Kasumi-1 (cell line): ENCODE measurements at places on chromosomes 4 and X.

DNA sequence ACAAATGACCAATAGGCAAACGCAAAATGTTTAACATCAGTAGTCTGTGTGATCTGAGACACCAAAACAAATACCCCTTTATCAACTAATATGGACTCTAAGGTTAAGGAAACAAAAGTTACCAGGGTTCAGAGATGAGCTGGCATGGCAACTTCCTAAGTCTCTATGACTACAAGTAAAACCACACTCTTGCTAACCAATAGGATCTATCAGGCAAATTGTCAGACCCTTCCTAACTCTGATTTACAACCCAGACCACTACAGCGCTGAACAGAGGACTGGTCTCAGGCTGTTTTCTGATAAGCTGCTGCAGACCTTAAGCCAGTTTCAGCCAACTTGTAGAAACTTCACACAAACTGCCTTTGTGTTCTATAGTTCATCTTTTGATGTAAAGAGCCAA is 608.0 kb downstream of the TLL1 start:
- no peak for DNase-seq

DNA sequence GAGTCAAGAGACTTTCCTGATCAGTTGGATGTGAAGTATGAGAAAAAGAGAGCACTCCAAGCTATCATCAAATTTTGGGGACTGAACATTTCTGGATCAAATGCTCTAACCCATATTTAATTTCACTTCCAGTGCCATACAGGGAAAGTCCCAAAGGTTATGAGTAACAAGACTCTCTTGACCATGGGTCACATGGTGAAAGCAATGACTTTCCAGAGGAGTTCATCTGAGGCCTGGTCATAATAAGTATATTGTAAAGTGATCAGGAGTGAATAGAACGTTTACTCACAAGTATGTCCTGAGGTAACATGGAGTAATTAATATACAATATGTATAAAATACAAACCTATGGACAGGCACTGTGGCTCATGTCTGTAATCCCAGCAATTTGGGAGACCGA is 40.7 kb upstream of the ARMCX5 start:
- DNase-seq, result no peak

- DNase-seq, result no peak
These were observed 749.1 kb upstream of the GRIA3 start for GRCh38 chrX:122434942-122435341.

DNA sequence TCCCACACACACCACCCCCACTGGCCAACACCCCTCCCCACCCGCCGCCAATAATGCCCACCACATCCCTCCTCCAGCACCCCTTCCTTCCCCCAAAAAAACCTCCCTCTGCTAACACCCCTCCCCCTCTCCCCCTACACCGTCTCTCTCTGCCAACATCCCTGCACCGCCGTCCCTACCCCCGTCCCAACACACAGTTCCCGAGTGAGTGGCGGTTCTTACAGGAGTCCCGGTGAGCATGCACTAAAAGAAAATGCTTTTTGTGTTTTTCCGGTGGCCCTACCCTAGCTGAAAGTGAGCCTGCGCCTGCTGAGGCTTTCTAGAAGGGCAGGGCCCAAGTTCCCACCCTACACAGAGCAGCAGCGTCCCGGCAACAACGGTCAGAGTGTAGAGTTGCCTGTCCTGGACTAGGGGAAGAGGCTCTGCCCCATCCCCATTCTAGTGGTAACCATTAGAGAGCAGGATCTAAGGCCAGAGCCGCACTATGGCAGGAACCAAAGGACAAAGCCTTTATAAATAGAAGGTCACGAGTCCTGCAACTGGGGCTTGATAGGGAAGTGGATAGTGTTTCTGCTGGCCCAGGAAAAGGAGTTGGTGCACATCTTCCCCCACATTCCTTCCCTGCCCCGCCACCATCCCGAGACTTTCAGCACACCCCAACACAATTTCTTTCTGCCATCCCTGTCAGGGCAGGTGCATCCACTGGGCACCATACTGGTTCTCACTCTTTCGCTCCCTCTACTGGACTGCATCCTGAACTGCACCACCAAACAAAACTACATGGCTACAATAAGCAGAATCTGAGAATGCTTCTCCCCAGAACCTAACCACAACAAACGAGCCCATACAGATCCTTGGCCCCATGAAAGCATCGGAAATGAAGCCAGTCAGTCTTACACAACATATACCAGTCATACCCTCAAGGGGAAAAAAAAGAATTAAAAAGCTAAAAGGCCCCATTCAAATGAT is 78.1 kb upstream of the PAGE3 start:
- DNase-seq, result peak; percentile 14

DNA sequence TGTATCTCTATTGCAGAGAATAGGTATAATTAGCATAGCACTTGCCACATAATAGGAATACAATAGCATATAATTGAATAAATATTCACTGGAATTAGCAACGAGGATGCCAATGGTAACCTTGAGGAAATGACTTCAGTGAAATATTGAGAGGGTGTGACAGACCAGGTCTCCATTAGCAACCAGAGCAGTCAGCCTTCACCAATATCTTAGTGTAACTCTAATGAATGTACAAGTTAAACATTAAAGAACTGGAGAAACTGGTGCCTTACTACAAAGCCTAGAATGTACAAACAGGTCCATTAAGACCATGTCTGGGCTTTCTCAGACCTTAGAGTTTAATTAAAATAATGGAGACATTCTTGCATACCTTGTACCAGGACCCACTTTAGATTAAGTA is 143.0 kb downstream of the MAGEB17 start:
- DNase-seq, result no peak

DNA sequence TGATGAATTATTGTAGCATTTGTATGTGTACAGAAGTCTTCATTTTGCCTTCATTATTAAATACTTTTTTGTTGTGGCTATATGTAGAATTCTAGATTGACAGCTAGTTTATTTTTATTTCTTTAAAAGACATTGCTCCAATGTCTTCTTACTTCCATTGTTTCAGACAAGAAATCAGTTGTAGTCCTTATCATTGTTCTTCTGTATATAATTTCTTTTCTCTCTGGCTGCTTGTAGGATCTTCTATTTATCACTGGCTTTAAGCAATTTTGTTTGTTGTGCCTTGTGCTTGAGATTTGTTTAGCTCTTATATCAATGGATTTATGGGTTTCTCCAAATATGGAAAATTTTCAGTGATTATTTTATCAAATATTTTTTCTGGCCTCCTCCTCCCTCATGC is 13.5 kb upstream of the GATB start:
- no peak for DNase-seq

- no peak for DNase-seq
These were observed 1517.6 kb downstream of the STIM2 start for GRCh38 chr4:28378109-28378830.

GRCh38 chr4:181061787-181062186 is 1181.4 kb upstream of the TENM3 start:
- no peak for DNase-seq

GRCh38 chrX:19212037-19212436 is 89.8 kb upstream of the ADGRG2 start:
- DNase-seq, result no peak

DNA sequence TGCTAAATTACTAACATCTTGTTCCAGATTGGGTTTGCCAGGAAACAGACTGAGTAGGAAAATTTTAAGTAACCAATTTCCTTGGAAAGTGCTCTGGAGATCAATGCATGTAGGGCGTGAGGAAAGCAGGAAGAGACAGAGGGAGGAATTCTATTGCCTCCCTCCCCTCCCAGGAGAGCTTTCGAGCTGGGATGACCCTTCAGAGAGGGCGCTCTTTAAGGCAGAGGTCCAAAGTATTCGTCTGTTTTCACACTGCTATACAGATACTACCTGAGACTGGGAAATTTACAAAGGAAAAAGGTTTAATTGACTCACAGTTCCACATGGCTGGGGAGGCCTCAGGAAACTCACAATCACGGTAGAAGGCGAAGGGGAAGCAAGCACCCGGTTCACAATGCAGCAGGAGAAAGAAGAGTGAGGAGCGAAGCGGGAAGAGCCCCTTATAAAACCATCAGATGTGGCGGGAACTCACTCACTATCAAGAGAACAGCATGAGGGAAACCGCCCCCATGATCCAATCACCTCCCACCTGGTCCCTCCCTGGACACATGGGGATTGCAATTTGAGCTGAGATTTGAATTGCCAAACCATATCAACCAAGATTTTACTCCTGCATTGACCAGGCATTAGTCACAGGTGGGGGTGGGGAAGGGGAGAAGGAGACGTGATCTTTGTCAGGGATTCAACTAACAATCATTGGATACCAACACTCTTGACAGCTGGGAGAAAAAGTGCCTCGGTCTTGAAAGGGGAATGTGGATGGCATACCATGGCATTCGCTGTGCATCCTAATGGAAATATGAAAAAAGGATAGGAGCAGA is 63.8 kb downstream of the SLITRK2 start:
- no peak for DNase-seq
